ENCODE measurements at places on chromosomes 11 and 22.

DNA sequence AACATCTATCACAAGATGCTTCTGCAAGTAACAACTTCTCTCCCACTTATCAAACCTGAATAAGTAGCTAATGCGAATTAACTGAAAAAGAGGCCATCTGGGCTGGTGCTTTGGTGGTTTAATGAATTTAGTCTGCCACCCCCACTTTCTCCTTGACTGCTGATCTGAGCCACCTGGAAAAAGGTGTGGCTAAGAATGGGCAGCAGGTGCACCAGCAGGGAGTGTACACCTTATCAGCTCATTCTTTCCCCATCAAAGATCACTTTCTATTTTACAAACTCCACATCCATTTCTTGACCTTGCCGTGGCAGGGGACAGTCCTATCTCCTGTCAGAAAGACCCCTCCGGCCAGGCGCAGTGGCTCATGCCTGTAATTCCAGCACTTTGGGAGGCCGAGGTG lies 6.5 kb downstream of the RFPL3 start:
- no peak for DNase-seq

DNA sequence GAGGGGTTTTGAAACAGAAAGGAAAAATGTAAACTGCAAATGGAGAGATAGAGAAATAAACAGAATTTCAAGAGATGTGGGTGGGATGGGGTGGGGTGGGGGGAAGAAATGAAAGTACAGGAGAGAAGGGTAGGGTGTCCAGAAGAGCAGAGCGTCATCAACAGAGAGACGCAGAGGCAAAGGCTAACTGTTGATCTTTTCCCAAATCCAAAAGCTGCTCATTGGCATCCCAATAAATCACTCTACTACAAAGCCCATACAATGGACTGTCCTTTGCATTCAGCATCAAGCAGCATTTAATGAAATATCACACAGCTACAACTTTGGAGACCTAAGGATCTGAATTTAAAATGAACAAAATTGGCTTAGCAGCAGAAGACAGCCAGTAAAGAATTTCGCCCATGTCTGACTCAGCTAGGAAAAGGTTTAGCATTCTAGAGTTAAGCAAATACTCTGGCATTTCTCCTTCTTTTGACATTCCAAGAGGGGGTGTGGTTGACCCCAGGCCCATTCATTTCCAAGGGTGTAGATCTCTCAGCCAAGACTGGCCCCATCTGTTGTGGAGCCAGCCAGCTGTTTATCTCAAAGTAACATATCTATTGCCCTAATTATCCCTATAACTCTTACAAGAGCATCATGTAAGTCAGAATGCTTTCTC lies 1.5 kb downstream of the RAB30 start:
- DNase-seq = no peak

DNA sequence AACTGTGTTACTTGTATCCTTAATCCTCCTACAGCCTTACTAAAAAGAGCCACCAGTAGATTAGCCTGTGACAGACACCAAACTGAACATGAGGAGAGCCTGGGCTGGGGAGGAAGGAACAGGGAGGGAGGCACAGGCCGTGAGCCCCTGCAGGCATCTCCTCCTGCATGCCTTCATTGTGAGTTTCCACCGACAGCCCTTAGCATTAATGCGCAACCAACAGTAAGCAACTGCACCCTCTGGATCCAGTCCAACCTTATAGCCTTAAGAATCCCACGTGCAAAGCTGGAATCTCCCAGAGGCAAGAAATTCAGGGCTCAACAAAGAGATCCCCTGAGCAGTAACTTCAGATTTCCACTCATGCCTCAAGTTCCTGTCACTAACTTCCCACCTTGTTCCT lies 84.6 kb downstream of the ETS1 start:
- no peak for DNase-seq

DNA sequence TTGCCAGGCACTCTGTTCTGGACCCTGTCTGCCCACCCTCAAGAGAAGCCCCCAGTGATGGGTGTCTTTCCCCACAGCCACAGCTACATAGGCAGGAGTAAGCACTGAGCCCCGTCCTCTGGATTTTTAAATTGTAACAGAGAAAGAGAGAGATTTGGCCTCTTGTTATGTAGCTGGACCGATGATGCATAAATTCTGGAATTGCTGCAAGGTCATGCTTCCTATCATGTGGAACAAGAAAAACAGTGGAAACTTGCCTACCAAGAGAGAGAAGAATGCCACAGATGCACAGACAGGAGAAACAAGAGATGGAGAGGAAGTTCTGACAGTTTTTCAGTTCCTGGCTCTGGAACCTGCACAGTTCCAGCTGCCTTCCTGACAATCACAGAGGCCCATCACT lies 150.2 kb downstream of the ETS1 start:
- DNase-seq = no peak

- no peak for DNase-seq
Observed at GRCh38 chr11:73187854-73188253, 30.2 kb upstream of the P2RY2 start.

DNA sequence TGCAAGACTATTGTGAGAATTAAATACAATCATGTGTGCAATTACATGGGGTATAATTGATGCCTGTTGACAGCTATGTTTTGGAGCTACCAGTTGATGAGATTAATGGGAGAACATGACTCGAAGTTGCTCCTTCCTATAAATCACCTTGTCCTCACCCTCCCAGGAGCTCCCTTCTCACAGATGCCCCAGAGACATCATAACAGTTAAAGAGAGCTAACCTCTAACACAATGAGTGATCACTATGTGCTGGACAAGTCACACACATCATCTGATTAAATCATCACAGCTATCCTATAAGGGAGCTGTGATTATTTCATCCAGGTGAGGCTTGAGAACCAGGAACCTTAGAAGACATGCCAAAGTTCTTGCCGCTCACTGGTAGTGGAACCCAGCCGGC lies 394.2 kb downstream of the NTM start:
- DNase-seq = no peak

- DNase-seq = no peak
Observed at GRCh38 chr11:14418801-14419417, 59.9 kb upstream of the RRAS2 start.

- no peak for DNase-seq
Observed at GRCh38 chr11:111269146-111269868, 23.8 kb downstream of the POU2AF2 start.

GRCh38 chr11:13862845-13863392 lies 99.6 kb upstream of the SPON1 start:
- DNase-seq = no peak

DNA sequence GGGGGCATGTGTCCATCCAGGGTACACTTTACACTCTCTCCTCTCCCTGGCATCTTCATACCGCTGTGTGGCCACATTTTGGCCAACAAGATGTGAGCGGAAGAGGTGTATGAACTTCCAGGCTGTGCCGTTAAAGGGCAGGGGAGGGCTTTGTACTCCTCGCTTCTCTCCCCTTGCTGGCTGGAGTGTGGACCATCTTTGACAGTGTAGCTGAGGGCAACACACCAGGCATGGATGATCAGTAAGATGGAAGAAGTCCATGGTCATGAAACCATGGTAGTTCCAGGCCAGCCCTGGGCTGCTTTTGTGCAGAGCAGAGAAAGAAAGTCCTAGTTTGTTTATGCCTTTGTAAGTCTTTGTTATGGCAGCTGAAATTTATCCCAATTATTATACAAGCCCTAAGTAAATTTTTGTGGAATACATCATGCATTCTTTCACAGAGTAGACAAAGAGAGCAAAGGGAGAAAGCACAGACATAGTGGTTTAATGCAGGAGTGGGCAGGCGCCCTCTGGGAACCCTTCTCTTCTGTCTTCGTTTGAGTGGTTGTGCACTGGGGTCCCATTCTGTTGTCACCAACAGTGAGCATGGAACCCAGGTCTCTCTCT lies 70.4 kb downstream of the FBXO7 start:
- no peak for DNase-seq

- DNase-seq = no peak
Observed at GRCh38 chr11:120343429-120343828, 7.2 kb downstream of the ARHGEF12 start.

DNA sequence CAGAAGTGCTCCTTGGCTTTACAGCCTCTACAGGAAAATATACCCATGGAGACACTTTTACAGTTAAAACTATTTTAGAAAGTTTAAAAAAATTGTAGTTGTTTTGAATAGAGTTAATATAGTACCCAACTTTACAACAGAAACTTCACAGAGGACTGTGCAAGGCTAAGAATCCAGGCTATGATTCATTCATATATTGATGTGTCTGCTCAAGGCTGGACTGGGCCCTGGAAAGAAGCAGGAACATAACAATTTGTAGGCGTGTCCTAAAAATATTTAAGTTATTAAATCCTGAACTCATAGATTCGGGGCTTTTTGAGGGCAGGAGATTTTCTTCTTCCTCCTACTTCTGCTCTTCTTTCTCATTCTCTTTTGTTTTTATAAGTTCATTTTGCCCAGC lies 291.5 kb upstream of the CCDC179 start:
- no peak for DNase-seq

DNA sequence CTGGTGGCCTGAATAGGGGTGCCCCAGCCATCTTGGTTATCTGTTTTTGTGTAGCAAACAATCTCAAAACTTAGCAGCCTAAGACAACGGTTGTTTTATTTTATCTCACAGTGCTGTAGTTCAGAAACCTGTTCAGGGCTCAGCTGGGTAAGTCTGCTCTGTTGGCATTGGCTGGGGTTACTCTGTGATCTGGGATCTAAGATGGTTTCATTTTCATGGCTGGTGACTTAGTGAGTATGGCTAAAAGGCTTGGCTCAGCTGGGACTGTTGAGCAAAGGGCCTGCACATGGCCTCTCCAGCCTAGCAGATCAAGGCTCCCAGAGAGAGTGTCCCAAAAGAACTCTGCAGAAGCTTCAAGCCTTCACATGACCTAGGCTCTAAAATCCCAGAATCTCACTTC lies 60.8 kb upstream of the POU2AF1 start:
- no peak for DNase-seq

GRCh38 chr11:128343135-128343514 lies 244.2 kb downstream of the ETS1 start:
- no peak for DNase-seq

DNA sequence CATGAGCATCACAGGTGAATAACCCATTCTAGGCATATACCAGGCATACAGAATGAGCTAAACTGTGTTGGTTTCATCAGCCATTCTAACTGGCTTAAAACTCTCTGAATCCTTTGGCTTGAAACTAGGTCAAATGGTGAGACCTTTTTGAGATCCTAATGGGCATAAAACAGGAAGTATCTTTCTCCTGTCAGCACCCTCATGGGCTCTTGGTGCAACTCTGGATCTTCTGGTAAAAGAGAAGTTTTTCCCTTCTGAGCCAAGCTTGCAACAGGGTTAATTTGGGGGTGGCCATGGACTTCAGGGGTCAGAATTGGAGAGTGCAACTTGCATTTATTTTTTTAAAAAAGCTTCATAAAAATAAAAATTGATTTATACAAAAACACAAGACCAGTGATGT lies 67.9 kb upstream of the GRAMD1B start:
- DNase-seq = no peak

DNA sequence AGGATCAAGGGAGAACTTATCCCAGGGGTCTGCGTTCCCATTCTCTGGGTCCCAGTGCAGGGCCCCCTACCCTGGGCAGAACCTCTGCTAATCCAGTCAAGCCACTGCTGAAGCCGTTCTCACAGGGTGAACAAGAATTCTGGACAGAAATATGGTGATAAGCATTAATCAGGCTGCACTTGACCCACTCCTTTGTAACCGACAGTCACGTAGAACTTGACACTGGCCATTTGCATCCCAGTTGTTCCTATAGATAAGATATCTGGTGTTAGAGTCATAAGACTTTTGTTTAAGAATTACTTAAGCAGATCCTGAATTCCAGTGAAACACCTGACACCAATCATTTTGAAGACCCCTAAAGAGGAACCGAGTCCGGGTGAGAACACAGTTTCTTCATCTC lies 107.5 kb upstream of the THY1 start:
- no peak for DNase-seq

DNA sequence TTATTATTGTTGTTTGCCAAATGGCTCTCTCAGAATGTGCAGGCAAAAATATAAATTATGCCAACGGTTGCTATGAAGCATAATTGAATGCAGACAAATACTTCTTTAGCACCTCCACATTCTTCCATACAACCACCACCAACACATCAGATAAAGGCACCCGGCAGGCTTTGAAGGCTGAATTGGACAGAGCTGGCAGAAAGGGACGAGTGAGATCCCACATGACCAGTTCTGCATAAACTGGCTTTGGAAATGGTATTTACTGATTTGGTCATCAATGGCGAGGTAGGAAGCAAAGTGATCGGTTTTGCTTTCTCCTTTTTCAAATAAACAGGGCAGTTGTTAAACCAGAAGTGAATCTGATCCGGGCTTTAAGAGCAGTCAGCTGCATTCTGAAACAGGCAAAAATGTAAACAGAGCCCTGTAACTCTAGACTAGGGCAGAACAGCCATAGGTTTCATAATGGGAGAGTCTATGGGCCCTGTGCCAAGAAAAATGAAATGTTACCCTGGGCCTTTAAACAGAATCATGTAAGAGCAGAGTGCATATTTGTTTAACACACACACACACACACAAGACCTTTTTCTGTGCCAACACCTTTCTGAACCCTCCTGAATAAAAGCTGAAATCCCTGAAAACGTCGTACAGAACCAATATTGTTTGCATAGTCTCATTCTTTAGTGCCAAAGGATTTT lies 97.7 kb downstream of the MPPED2 start:
- DNase-seq = no peak

Measured in activated CD8-positive, alpha-beta memory T cell treated with anti-CD3 and anti-CD28 coated beads for 1 hour (primary cell).